Memory B cell (primary cell): ENCODE measurements at places on chromosomes 1 and 21.
A peak's percentile ranks its signal among the peaks of the same experiment; 100 is the strongest.

GRCh38 chr21:44549525-44550211 lies 1.6 kb downstream of the KRTAP10-2 start:
- DNase-seq, result no peak

DNA sequence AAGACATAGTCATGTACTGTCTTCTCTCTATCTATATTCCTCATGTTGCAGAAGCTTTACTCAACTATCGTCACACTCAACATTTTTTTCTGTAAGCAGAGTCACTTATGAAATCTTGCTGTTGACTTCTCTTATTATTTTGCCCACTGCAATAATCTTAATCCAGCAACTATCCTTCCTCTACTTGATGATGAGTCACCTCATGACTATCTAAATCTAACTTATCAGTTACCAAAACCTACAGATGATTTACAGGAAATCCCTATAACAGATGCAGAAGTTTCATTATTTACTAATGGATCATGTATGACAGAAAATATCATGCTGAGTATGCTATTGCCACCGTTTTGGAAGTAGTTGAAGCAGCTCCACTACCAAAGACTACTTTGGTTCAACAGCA lies 378.9 kb downstream of the DUSP10 start:
- no peak for DNase-seq

- no peak for DNase-seq
Measured at GRCh38 chr1:75614399-75614756, 3.5 kb upstream of the SLC44A5 start.

- no peak for DNase-seq
Measured at GRCh38 chr1:114208714-114209113, 55.0 kb upstream of the SYT6 start.

DNA sequence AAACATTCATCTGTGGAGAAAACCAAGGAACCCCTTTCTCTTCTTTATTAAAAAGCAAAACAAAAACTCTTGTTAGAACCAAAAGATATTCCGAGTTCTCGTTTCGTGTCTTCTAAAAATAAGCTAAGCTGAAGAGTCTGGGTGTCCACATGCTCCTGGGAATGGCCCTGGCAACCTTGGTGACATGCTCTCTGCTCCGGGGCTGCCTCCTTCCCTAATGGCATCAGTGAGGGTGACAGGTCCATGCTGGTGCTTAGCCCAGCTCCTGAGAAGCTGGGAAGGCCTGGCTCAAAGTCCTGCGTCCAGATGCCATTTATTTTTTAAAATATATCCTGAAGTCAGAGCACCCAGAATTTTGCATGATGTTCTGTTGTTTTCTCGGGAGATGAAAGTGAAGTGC lies 24.6 kb upstream of the TRAPPC10 start:
- DNase-seq, result no peak

DNA sequence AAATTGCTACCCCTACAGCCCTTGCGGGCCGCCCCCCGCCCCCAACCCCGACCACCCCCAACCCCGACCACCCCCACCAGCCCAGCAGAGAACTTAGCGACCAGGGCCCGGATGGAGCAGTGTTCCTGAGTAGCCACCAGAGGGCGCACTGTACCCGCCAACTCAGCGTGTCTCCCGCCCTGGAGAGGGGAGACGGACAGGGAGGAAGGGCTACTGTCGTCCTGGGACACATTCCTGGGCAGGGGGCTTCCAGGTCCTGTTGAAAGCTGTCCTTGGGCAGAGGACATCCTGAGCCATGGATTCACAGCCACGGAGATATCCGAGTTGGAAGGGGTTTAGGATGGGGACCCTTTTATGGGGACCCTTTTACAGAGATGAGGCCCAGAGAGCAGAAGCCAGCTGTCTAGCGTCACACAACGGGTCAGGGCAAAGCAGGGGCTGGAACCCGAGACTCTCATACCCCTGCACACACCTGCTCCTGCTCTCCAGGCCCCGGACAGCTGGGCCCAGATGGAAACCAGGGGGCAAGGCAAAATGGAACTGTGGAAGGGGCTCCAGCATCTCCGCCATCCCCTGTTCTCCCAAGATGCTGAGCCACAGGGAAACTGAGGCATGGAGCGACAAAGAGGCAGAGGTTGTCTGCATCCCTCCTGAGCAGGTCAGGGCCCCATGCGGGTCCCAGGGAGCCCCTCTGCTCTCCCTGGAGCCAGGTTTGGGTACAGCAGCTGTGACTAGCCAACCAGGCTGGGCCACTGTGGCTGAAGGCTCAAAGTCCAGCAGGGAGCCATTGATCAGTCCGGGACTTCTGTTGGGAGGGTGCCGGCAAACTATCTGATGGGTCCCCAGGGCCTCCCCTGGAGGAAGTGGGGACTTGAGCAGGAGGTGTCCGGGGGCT lies 25.0 kb upstream of the LAPTM5 start:
- peak; percentile 85 for DNase-seq

- DNase-seq, result no peak
Measured at GRCh38 chr1:169816617-169817016, 21.9 kb upstream of the METTL18 start.

GRCh38 chr1:36350659-36351226 lies 27.3 kb upstream of the EVA1B start:
- no peak for DNase-seq

- peak; percentile 32 for DNase-seq
Measured at GRCh38 chr1:37035796-37036666, 1.7 kb upstream of the GRIK3 start.

GRCh38 chr1:19892628-19893168 lies 10.5 kb downstream of the OTUD3 start:
- no peak for DNase-seq

GRCh38 chr1:200053646-200054045 lies 26.1 kb downstream of the NR5A2 start:
- DNase-seq, result no peak

GRCh38 chr1:62625415-62625814 lies 28.1 kb downstream of the ANGPTL3 start:
- DNase-seq, result no peak

- DNase-seq, result no peak
Measured at GRCh38 chr1:74835051-74835450, 102.1 kb downstream of the TYW3 start.

GRCh38 chr1:204652497-204652896 lies 33.0 kb downstream of the LRRN2 start:
- no peak for DNase-seq

GRCh38 chr1:9165396-9165795 lies 36.5 kb upstream of the GPR157 start:
- DNase-seq, result no peak

DNA sequence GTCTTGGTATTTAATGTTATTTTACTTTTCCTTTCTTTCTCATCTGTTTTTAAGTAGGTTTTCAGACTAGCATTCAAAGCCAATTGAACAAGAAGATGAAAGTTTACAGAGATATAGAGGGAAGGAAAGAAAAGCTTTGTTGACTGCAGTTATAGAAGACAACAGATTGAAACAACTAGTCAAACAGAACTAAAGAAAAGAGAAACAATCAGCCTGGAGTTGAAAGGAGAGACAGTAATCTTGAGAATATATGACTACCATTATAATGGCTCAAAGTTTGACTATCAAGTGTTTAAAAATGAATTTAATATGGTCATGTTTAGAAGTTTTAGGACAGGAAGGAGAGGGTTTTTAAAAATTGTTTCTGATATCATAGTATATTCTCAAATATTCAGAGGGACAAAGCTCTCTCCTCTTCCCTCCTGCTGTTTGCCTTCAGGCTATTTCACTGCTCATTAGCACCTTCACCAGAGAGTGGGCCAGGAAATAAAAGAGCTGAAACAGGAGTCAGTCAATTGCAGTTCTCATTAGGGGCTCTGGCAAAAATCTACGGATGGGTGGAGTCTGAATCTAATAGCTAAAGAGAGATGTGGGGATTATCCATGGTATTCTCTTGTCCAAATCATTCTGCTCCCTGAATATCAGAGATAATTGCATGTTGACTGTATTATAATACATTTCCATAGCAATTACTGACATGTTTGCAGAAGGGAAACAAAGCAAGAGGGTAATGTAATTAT lies 577.8 kb downstream of the BRINP3 start:
- no peak for DNase-seq

DNA sequence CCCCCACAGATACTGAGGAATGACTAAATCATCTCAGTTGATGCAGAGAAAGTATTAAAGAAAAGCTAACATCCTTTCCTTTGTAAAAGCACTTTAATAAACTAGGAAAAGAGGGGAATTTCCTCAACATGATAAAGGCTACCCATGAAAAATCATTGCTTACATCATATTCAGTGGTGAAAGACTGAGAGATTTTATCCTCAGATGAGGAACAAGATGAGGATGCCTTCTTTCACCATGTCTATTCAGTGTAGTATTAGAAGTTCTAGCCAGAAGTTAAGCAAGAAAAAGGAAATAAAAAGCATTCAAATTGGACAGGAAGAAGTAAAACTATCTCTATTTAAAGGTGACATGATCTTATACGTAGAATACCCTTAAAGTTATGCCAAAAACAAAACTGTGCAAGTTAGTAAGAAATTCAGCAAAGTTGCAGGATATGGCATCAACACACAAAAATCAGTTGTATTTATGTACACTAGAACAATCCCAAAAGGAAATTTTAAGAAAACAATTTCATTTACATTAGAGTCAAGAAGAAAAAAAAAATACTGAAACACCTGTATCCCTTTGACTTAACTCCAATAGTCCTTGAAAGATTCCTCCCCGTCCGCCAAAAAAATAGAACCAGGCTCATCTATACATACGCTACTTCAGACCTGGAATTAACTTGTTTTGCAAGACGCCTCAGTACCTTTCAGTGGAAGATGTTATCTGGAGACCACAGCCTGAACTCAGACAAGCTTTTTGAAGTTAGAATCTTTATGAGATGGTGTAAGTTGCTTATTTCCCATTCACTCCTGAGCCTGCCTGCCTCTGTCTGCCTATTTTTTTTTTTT lies 17.5 kb downstream of the ZMYM4 start:
- DNase-seq, result no peak

DNA sequence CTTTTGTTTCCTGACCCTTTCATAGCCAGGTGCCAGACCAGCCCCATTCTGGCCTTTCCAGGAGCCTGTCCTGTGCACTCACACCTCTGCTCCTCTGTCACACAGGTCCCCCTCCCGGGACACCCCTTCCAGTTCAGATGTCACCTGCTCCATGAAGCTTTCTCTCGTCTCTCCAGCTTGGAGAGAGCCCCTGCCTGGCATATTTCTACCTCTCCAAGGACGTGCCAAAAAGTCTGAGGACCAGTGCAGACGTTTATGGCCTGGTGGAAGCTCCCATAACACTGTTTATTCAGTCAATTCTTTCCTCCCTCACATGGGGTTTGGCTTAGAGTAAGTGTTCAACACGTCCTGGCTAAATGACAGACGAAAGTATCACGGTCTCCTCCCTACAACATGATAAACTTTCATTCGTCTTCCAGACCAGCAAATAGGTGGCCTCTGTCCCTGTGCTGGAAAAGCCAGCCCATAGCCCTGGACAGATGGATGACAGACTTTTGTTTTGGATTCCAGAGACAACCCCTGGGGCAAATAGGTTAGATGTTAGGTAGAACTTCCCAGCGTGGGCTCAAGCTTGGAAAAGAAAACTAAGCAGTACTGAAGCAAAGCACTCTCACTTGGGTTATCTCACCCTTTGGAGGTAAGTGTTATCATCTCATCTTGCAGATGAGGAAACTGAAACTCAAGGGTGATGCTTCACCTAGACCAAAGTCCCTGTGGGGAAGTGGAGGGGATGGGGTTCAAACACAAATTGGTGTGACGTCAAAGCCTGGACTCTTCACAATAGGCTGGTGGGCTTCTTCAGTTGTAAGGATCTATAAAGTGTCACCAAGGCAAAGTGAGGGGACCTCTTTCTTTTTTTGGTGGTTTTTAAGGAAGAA lies 52.9 kb upstream of the ECE1 start:
- no peak for DNase-seq

- no peak for DNase-seq
Measured at GRCh38 chr1:183306317-183307042, 111.7 kb downstream of the NMNAT2 start.

- DNase-seq, result no peak
Measured at GRCh38 chr21:35190201-35190701, 141.1 kb upstream of the RUNX1 start.

DNA sequence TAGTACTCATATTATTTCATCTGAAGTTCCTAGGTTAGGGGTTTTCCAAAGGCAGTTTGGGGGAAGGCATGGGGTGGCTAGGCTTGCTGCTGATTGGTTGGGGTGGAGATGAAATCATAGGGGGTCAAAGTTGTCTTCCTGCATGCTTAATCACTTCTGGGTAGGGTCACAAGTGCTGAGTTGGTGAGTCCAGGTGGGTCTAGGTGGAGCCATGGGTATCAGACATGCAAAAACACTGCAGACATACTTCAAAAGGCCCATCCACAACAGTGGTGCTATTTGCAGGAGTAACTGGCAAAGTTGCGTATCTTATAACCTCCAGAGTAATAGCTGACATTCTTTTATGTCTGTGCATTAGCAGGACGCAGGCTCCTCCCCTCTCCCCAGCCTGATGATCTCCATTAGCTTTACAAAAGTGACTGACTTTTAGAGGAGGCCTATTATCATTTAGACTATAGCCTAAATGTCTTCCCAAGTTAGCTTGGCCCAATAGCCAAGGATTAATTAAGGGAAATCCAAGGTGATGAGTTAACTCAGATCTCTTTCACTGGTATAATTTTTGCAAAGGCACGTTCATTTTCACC lies 374.4 kb upstream of the PRMT6 start:
- no peak for DNase-seq

- no peak for DNase-seq
Measured at GRCh38 chr1:67636146-67636545, 48.9 kb upstream of the GADD45A start.

- DNase-seq, result no peak
Measured at GRCh38 chr1:55155522-55155921, 59.6 kb downstream of the USP24 start.

DNA sequence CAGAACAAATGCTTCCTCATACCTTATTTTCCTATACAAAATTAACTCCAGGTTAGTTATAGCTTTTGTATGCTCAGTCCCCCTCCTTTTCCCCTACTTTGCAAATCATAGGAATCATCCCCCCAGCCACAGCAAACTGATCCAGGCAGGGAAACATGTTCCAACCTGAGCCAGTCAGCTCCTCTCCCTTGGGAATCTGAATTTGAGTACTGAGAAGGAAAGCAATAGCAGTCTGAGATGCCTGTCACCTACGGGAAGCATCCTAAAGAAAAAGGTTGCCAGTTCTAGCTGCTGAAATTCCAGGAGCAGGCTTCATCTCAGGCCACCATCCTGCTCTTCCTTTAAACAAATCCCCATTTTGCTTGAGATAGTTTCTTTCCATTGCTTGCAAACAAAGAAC lies 6.9 kb downstream of the ADSS2 start:
- DNase-seq, result no peak
